ENCODE measurements at places on chromosomes 4 and X.

DNA sequence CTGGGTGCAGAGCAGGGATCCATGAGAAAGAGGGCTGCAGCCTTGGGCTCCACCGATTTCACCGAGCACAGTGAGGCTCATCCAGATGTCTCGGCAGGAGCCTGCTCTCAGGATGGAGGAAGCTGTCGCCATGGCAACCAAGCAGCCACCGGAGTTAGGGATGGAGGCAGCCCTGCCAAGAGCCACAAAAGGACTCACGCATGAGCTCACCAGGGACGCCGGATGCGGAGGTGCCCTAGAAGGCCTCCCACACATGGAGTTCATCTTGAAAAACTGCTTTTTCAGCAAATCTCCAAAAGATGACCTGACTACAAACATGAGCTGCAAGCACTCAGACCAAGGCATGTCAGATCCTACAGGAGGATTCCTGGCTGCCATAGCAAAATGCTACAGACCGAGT lies 90.7 kb downstream of the WFS1 start:
- DNase-seq, result no peak

DNA sequence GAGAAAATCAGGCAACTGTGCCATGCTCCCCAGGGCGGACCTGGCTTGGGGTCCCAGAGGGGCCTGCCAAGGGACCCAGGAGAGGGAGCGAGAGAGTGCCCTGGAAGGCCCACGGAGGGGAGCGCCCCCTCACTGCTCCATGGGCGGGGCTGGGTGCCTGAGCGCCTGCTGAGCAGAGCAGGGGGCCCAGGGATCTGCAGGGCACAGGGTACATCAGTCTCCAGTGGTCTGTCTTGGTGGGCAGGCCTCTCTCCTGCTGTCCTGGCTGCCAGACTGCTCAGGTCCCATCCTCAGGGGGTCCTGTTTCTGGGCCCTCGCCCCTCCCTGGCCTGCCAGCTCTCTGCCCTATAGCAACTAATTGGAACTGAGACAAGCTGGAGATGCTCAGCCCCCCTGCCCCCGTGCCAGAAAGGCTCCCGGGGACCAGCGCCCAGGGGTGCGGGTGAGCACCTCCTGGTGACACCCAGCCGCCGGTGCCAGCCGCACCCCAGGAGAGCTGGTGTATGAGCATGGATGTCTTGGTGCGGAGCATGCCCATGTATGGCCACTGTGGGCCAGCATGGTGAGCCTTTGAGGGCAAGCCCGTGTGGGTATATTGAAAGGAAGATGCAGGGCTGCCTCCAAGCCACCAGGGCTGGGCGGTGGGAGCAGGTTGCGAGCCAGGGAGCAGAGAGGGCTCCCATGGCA lies 1.3 kb downstream of the BGN start:
- no peak for DNase-seq

GRCh38 chr4:40939856-40940255 lies 190.1 kb downstream of the NSUN7 start:
- no peak for DNase-seq

DNA sequence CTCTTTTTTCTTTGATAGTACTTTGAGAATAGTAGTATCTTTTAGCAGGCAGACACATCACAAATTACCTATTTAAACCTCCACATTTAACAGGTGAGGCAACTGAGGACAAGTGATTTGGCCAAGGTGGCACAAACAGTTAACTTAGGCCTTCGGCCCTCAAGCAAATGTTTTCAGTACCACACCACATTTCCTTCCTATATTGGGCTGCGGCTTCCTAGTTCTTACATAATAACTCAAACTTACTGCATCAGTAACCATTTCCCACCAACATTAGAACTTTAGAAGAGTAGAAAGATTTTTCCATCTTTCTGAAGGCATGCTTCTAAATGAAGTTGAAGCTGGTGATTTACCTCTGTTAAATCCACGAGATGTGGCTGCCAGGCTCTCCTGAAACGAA lies 63.2 kb upstream of the SLC4A4 start:
- DNase-seq, result no peak

GRCh38 chr4:48620093-48620492 lies 130.0 kb downstream of the ZAR1 start:
- DNase-seq, result no peak

GRCh38 chrX:72367516-72367915 lies 61.8 kb upstream of the CITED1 start:
- no peak for DNase-seq

- DNase-seq, result no peak
These were observed 20.9 kb upstream of the ZRSR2 start for GRCh38 chrX:15769300-15769954.

GRCh38 chr4:106062452-106062875 lies 167.2 kb downstream of the NPNT start:
- DNase-seq, result no peak

DNA sequence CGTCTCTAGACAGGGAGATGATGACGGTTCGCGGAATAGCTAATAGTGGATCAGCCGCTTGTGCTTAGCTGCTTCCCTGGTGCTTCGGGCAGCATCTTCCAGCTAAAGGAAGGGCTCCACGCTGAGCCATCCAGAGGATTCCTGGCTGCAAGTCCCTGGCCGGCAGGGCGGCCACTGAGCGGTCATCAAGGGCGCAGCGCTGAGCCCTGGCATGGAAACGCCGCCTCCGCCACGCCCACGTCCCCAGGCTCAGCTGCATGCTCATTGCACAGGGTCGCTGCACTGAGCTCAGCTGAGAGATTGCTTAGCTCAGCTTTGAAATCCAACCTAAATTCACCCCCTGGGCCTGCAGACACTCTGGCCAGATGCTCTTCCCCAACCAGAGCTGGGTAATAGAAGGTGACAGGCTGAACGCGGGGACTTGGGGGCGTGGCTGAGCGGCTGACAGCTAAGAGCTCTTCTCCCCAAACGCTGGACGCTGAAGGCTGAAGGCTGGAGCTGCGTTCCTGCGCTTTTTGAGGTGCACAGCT lies 118.2 kb upstream of the KIT start:
- DNase-seq, result peak; percentile 38

- no peak for DNase-seq
These were observed 610.3 kb upstream of the GALNTL6 start for GRCh38 chr4:171202908-171203307.

GRCh38 chrX:66042307-66043077 lies 2.6 kb upstream of the VSIG4 start:
- DNase-seq, result no peak

- no peak for DNase-seq
These were observed 37.9 kb upstream of the MXRA5 start for GRCh38 chrX:3384327-3384726.

GRCh38 chr4:15002659-15003400 lies 549 bp downstream of the CPEB2 start:
- DNase-seq, result peak; percentile 65

DNA sequence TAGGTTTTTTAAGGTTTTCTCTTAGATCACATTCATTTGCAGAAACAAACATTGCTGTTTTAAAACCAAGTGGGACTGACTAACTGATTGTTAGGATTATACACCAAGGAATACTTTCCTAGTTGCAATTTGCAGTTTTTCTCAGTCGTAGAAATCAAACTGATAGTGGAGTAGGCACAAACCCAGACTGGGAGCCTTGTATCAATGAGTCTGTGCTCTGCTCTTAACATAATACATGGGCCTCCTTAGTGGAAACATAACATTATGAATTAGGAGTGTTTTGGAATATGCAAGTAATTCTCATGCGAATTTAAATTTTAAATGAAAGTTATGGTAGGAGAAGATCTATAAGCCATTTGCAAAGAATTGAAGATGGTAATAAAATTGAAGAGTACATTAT lies 223.5 kb downstream of the CLCN4 start:
- no peak for DNase-seq
